ENCODE measurements at places on chromosomes 3 and 15.
A peak's percentile ranks its signal among the peaks of the same experiment; 100 is the strongest.

- no peak for DNase-seq
Measured at GRCh38 chr15:91622235-91622634, 231.3 kb upstream of the SLCO3A1 start.

DNA sequence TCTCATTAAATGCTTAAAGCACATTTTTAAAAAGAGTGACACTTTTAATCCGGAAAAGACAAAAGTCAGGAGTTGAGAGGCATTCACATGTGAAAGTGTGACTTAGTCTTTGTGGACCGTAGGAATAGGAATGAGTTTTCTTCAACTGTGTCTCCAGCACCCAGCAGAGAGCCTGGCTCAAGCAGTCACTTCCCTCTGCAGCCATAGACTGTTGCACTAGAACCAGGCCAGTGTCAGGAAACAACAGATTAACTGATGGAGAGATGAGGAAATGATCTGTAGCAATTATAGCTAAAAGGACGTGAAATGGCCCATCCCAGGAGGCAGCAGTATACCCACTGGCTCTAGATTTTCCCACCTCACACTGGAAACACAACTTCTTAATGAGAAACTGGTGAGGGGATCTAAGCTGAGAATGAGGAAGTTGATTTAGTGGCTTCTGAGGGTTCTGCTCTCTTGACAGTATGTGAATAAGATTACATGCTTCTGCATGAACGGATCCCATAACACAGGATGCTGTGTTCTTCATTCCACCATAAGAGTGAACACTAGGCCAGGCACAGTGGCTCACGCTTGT, 19.8 kb downstream of the CFAP92 start:
- no peak for DNase-seq

DNA sequence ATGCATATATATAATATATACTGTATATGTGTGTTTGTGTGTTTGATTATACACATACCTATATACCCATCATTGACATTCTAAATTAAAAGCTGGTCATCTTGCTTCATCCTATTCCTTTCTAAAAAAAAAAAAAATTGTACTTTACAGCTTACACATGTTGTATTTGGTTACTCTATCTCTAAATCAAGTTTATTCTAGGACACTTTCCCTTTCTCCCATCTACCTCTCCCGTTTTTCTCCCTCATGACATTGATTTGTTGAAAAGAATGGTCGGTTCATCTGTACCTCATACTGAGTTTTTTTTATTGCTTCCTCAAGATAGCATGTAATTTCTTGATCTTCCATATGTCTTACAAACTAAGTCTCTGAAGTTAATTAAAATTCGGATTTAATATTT, 26.9 kb downstream of the GABPB1 start:
- no peak for DNase-seq

GRCh38 chr3:132231633-132232032, 85.6 kb upstream of the ACP3 start:
- no peak for DNase-seq

GRCh38 chr3:155917781-155918180, 47.3 kb downstream of the GMPS start:
- no peak for DNase-seq

DNA sequence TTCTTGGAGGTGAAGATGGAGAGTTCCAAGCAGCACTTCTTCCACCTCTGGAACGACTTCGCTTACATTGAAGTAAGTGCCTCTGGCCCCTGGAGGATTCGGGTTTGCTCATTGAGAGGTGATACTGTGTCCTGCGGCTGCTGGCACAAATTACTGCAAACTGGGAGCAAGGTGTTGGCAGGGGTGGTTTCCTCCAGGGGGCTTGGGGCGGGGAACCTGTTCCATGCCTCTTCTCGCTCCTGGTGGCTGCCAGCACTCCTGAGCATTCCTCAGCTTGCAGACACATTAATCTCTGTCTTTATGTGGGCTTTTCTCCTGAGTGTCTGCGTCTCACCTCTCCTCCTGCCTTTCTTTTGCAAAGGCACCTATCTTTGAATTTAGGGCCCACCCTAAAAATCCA, 47.4 kb downstream of the MESD start:
- no peak for DNase-seq

DNA sequence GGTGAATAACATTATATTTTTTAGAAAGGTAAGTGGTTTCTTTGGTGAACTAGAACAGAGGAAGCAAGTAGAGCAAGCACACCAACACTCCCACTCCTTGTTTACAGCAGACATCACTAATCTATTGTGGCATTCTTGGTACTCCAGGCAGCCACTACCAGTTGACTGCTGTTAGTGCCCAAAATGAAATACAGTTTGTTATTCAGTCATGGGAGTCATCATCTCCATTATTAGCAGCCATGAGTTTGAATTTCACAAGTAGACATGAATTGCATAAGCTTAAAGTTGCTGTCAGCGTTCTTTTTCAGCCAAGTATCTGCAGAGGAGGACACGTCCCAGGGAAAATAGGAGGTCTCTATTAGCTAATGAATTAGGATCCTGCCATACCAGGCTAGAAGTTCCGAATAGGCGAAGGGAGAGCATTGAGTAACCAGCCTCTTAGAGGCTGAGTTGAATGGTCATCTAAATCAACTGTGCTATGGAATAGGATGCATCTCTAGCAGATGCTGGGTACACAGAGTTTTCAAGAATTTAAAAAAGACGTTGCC, 252.7 kb upstream of the ICE2 start:
- DNase-seq, result no peak

DNA sequence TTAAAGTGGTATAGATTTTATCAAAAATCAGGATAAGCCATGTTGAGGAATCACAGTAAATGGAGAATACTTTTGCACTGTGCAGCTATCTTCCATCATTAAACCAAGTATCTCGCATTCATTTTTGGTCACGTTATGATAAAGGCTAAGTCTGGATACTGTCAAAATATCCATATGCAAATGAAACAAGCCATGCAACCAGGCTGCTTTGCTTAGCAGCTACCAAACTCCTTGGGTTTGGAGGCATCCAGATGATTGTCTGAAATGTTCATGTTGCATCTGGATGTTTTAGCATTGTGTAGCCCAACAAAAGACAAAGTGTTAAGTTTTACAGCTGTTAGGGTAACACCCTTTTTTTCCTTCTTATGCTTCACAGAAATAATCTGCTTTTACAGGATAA, 322.9 kb upstream of the MDFIC2 start:
- no peak for DNase-seq

DNA sequence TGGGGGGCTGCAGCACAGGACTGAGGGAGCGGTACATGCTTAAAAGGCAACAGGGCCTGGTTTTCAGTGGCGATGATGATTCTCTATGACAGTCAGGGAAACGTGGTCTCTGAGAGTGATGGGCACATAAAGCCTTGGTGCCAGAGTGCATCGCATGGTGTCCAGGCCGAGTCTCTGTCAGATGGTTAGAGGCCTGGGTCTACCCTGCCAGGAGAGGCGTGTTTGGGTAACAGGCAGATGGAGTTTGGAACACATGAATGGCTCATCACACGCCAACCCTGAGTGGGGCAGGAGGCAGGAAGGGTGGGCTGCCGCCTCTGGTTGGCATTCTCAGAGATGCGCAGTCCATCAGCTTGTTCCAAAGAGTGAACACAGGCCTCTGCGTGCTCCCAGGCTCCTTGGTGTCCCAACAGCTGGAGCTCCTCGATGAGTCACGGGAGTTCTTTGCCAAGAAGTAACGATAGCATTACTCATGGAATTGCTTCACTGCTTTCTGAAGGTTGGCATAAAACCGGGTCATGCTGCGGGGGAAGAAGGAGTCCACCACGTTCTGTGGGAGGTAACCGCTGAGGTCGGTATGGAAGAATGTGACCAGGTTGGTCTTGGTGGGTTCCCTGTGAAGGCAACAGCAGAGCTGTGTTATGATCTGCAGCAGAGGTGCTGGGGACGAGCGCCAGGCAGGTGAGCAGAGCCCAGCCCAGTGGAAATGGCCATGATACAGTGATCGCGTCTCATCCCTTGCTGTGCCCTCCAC, 11.0 kb downstream of the STARD5 start:
- peak; percentile 63 for DNase-seq

DNA sequence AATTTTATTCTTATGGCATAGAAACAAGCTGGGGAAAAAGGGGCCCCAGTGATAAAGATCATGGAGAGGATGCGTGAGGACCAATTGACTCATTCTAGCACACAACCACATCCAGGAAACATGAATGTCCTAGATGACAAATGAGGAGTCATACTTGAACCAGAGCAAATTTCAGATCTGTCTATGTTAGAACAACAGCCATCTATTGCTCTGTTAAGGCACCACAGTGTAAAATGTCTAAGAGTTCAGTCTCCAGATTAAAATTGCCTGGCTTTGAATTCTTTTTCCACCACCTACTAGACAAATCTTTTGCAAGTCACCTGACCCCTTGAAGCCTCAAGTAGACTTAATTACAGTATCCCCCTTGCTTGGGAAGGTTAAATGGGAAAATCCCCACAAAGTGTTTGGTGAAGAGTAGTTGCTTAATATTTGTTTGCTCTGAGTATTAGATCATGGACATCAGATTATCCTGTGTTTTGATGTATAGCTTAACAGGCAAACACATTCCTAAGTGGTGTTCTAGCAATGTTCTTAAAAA, 258.7 kb upstream of the TGFBR2 start:
- DNase-seq, result no peak

DNA sequence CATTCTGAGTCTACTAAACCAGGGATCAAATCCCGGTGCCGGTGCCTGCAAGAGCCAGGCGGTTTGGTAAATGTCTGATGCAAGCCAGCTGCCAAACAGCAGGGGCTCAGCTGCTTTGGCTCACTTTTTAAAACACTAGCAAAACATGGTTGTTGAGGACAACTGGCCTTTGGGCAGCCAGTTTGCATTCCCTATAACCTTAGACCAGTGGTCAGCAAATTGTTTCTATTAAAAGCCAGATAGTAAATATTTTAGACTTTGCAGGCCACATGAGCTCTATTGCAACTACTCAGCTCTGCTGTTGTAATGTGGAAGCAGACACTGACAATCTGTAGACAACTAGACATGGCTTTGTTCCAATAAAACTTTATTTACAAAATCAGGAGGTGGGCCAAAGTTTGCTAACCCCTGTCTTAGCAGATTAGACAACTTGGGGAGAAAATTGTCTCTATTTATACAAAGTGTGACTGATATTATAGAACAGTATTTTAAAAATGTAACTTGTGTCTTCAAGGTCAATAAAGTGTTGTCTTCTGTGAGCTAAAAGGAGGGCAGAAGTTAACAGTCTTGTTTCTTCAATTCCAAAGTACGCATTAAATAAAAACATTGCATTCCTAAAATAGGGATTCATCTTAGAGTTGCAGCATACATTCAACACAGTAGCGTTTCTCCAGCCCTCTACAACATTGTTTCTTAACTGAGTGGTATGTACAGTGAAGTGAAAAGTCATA, 67.6 kb downstream of the SSUH2 start:
- no peak for DNase-seq

- no peak for DNase-seq
Measured at GRCh38 chr15:96474231-96474664, 143.7 kb downstream of the NR2F2 start.

DNA sequence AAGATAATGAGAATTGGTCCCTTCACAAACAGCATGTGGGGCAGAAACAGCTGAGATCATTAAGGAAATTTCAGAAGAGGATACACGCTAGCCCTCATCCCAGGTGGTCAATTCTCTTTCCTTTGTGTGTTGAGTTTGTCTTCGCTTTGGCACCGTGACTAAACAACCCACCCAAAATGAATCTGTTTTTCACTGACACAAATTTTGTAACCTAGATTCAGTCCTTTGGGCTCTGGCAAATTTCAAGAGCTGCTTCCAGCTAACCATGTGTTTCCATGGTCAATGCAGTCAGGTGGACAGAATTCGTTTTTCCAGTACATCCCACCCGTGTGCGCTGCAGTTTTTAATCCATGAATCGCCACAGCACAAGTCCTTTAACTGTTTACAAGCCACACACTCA, 435.4 kb downstream of the WDR72 start:
- DNase-seq, result no peak

- no peak for DNase-seq
Measured at GRCh38 chr15:22258398-22259150, 178.2 kb downstream of the OR4M2 start.

- no peak for DNase-seq
Measured at GRCh38 chr15:58423831-58424608, 7.8 kb upstream of the LIPC start.

- DNase-seq, result no peak
Measured at GRCh38 chr15:94674296-94674695, 442.9 kb downstream of the MCTP2 start.

GRCh38 chr15:55357774-55358173, 38.8 kb downstream of the PIGB start:
- no peak for DNase-seq

DNA sequence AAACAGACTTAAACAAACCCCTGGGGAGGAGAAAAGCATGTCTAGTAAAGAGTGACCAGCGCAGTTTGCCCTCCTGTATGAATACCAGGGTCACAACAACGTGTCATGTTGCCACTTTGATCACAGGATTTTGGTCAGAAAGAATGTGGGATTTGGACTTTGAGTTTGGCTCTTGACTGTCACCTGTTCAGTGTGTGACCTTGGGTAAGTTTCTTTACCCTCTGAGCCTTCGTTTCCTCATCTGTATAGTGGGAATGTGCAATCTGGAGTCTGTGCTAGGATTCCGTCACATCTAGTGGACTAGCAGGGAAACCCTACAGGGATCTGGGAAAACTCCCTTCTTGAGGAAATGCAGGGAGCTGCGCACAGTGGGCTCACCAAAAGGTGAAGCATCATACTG, 63.6 kb downstream of the CCNL1 start:
- no peak for DNase-seq

GRCh38 chr15:97126553-97127233, 796.2 kb downstream of the NR2F2 start:
- DNase-seq, result no peak

- DNase-seq, result no peak
Measured at GRCh38 chr3:67495751-67496150, 158.7 kb downstream of the SUCLG2 start.

DNA sequence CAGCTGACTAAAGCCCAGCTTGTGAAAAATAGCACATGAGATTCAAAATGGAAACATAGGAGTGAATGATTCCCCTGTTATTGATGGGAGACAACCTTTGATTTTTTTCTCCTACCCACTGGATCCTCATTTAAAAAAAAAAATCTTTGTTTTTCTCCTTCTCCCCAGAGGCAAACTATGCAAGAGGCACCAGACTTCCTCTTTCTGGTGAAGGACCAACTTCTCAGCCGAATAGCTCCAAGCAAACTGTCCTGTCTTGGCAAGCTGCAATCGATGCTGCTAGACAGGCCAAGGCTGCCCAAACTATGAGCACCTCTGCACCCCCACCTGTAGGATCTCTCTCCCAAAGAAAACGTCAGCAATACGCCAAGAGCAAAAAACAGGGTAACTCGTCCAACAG, 2.6 kb downstream of the CACNA1D start:
- DNase-seq, result no peak
